NCI-H526 (cell line): ENCODE measurements at places on chromosomes 3 and 15.
A peak's percentile ranks its signal among the peaks of the same experiment; 100 is the strongest.

- no peak for DNase-seq
Measured at GRCh38 chr15:45259796-45260195, 7.8 kb downstream of the SLC28A2 start.

- DNase-seq: no peak
Measured at GRCh38 chr3:8565376-8565775, 63.8 kb downstream of the LMCD1 start.

- DNase-seq: no peak
Measured at GRCh38 chr15:27670486-27671209, 428.5 kb downstream of the OCA2 start.

- DNase-seq: no peak
Measured at GRCh38 chr3:66381626-66382025, 119.2 kb downstream of the LRIG1 start.

DNA sequence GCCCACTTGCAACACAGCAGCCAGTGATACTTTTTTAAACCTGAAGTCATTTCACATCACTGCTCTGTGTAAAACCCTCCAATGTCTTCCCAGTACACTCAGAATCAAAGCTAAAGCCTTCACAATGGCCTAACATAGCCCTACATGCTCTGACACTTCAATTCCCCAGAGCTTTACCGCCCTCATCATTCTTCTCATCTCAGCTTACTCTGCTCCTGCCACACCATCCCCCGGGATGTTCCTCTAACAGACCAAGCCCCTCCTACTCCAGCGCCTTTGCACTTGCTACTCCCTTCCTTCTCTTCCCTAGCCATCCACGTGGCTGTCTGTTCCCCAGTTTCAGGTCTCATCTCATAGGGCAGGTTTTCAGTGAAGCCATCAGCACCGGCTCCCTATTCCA lies 194.0 kb downstream of the SSR3 start:
- peak; percentile 22 for DNase-seq

- no peak for DNase-seq
Measured at GRCh38 chr15:44441095-44441501, 13.7 kb downstream of the CTDSPL2 start.

DNA sequence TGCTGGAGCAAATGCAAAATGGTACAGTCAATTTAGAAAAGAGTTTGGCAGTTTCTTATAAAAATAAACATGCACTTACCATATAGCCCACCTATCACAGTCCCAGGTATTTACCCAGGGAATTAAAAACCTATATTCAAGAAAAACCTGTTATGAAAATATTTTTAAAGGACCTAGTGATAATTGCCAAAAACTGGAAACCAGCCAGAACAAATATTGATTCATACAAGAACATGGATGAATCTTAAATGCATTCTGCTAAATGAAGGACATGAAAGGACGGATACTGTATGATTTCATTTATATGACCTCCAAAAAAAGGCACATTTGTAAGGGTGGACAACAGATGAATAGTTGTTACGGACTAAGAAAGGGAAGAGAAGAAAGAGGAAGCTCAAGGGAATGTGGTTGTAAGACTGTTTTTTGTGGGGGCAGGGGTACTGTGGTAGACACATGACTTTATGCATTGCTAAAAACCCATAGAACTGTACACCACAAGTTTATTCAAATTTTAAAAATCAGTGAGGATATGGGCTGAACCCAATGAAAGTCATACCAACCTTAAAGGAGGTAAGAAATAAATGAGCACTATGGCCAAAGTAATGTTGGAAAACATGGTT lies 61.0 kb downstream of the ZBBX start:
- DNase-seq: no peak

DNA sequence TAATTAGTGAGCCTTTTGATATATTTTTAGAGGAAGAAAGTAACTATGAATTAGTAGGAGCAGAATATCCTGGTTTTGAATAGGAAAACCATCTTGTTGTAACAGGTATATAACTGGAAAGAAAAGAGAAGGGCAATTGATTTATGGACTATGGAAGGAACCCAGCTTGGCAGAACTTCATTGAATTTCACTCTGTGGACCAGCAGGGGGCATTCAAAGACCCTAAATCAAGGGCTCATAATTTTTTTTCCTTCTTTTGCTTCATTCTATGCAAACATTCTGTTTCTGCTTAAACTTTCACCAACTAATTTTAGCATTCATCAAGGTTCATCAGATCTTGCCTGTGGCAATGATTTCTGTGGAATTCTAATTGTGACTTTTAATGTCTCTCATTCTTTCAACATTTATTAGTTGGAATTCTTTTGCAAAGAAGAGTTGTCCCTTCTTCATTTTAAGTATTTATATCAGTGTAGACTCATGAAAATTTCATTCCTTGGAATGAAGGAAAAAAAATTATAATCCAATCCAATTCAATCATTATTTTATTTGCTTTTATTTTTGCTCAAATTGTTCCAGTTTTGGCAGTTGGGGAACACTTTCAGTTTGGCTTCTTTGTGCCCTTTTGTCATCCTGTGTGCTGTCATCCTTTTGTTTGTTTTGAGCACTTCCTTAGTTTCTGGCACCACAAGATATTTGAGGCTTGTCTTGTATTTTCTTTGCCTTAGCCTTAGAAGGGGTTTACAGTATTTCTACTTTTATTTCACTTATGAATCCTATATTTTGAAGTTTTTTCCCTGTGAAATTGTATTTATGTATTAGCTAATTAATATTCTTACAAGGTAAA lies 30.4 kb downstream of the NXPE3 start:
- DNase-seq: peak; percentile 41

DNA sequence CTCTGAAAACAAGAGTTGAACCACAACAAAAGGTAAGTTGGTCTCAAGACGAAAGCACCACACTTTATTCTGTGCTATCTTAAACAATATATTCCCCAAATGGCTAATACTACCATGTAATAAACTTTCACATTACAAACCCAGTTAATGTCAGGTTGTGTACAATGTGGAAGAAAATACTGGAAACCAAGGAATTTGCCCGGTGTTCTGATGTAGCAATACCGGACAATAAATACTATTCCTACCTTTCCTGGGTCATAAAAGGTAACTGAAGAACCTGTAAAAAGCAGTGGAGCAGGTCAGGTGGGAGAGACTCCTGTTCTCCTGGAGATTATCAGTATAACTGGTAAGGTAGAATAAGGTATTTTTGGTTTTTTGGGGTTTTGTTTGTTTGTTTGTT lies 3.9 kb downstream of the CFAP44 start:
- DNase-seq: no peak

- DNase-seq: peak; percentile 20
Measured at GRCh38 chr15:74543583-74543982, 2.6 kb downstream of the ARID3B start.

GRCh38 chr15:96338074-96338765 lies 7.7 kb downstream of the NR2F2 start:
- no peak for DNase-seq

DNA sequence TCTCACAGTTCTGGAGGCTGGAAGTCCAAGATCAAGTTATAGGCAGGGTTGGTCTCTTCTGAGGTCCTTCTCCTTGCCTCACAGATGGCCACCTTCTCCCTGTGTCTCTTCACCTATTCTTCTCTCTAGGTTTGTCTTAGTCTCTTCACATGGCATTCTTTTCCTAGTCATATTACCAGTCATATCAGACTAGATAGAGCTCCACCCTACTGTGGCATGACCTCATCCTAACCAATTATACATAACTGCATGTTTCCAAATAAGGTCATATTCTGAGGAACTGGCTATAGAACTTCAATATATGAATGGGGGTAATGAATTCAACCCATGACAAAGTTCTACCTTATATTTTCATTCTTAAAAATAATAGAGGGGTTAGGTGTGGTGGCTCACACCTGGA lies 196.4 kb upstream of the UBE3A start:
- no peak for DNase-seq

GRCh38 chr3:37779289-37780152 lies 82.2 kb upstream of the CTDSPL start:
- DNase-seq: peak; percentile 24

DNA sequence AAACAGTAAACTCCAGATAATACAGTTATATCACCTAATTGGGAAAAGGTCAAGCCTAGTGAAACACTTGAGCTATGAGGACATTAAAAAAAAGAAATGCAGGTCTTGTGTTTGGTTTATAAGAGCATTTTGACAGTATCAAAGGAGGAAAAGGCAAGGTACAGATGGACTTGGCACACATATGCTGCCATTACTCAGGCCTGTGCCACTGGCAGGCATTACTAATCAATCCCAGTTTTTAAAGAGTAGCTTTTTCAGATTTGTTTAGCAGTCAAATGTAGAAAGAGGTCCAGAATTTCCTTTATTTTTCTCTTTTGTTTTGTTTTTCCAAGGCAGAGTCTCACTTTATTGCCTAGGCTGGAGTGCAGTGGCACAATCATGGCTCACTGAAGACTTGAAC lies 38.9 kb downstream of the MDFIC2 start:
- DNase-seq: no peak

DNA sequence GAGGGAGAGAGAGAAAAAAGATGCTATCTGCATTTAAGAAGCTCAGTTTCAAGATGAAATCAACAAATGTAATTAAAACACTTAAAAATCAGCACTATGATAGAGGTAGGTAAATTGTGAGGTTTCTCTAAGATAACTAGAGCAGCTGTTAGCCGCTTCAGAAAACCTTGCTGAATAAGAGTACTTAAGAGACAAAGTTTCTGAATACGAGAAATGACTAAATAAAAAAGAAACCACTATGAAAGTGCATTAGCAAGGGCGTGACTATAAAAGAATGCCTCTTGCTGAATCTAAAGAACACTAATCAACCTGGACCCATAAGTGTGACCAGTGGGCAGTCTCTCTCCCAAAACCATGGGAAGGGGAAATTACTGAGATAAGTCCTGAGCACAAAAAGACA lies 41.8 kb downstream of the IQCB1 start:
- DNase-seq: no peak

DNA sequence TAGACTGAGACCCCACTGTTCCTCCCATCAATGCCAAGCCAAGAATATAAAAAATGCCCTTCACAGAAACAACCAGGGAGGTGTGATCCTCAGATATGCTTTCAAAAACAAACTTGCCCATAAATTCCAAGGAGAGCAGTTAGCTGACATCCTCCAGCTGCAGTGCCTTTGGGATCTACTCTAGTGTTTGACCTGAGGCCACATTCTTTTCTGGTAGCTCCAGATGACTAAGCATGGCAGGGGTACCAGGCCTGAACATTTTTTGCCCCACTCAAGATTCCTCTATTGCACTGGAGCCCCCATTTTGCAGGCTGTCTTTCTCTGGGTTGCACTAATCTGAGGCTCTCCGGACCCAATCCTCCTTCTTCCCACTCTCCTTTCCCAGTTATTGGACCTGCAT lies 27.9 kb upstream of the ACP3 start:
- DNase-seq: no peak

DNA sequence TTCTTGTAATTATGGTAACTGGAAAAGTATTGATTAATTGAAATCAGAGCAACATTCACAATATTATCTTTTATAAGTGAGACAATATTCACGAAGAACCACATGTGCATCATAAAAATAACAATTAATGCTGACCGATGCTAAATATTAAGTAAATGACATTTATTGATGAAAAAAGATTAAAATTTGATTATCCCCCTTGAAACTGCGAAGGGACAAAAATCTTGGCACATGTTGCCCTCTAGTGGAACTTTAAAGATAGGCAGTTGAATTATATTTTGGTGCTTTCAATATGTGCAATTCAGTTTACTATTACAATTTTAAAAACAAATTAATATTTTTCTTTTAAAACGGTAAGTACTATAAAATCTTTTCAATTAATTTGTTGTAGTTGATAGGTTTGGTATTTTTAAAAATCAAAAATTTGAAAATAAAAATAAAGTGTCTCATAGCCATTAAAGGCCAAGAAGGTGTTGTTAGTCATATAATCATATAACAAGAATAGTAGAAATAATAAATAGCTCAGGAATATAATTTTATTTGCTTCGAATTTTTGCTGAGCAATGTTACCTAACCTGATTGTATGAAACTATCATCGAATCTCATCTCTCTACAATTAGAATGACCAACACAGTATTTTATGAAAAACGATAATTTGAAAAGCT lies 270.2 kb downstream of the ROBO1 start:
- no peak for DNase-seq

- DNase-seq: peak; percentile 9
Measured at GRCh38 chr3:40258555-40258954, 51.0 kb upstream of the EIF1B start.

DNA sequence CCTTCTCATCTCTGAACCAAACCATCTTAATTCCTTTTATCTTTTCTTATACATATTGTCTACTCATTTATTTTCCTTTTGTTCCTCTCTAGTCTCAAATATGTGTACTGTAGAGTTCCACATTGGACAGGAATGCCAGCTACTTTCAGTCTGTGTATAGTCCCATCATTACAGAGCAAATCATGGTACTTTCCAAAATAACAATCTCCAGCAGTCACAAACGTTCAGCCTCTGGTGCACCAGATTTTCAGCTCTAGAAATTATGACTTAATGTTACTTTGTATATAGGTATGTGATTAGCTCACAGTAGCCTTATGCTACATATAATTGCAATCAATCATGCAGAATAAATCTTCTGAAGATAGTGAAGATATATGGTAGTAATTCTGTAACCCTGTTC lies 32.5 kb upstream of the TM4SF4 start:
- DNase-seq: no peak

- DNase-seq: peak; percentile 89
Measured at GRCh38 chr3:105094588-105094987, 272.1 kb upstream of the ALCAM start.

- peak; percentile 52 for DNase-seq
Measured at GRCh38 chr3:71208211-71209095, 375.1 kb downstream of the FOXP1 start.

DNA sequence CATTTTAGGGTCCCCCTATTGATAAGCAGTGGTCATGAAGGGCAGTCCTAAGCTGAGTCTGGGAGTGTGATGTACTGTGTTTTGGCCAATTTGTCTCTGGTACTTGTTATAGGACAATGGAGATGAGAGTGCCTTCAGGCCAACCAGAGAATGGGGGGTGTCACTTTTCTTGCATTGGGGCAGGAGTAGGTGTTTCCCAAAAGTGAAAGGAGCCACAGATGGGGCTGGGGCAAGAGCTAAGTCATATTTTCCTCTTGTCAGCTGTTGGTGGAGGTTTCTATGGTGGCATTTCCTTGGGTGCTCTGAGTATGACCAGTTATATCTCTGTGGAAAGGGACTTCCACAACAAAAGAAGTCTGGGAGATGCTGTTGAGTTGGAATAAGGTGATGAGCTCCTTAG lies 24.7 kb upstream of the BSN start:
- DNase-seq: no peak

GRCh38 chr3:187677604-187678003 lies 7.4 kb upstream of the SST start:
- no peak for DNase-seq

DNA sequence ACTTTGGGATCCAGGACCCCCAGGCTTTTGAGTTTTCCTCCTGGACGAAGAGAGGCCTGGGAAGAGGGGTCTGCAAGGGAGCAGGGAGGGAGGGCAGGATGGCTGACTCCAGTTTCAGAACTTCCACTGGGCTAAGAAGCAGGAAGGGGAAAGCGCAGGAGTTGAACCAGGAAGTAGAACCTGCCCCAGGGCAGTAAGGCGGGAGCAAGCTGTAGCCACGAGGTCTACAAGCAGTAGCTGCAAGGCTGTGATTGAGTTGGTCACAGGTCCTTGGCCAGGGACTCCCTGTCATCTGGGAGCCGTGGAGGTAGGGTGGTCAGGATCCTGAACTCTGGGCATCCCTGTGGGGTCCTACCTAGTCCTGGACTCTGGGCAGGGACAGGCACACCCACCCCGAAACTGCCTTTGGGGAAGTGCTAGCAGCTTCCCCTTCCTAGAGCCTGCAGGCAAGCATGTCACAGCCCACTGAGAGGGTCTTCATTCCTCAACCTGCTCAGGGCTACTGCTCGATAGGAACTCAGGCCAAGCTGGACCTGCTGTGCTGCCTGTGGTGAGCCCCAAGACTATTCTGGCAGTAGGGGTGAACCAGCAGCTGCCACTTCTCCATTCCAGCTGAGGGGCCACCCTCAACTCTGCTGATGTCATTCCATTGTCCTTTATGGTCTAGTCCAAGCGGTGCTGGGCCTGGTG lies 5.8 kb upstream of the GNAI2 start:
- DNase-seq: no peak
